ENCODE measurements at places on chromosomes 4 and X.

GRCh38 chr4:61514991-61515390 lies 314.9 kb downstream of the ADGRL3 start:
- no peak for DNase-seq

DNA sequence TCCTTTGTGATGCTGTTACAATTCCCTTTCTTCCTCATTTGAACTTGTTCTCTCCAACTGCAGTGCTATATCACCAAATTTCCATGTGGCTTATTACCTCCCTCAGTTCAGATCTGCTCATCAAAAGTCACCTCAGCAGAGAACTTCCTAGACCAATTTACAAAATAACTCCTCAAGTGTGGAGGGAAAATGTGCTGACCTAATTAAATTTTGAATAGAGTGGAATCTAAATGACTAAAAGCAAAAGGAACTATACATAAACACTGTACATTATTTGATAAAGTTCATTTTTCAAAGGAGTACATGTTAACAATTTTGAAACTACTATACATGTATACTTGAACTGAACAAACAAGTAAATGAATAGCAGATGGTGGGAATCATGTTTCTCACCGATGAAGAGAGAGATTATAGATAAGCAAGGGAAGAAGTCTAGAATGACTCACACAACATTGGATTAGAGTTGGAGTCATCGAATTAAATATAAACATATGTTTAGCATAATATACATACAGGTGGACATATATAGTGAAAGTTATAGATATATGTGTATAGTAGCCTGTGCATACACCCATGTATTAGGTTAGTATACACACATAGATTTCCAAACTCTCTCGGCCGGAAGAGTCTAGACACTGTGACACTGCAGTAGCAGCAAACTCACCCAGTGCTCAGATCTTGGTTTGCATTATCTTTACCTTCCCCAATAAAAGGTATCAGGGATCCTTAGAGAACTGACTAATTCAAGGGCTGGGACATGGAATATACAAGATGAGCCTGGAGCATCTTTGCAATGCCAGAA lies 318.7 kb downstream of the PCDH18 start:
- no peak for DNase-seq

DNA sequence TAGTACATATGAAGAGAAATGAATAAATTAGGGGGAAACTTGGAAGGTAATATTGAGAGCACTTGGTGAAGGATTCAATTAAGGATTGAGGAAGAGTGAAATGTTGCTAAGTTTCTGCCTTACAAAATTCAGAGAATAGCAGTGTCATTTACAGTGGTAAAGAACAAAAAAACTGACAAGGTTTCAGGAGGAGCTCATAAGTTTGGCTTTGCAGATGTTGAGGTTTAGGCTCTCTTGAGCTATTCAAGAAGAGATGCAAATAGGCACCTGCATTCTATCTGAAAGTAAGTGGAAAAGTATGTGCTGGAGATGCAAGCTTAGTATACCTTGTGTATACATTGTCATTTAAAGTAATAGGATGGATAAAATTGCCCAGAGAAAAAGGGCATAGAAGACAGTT lies 22.3 kb upstream of the EMCN start:
- no peak for DNase-seq

GRCh38 chrX:49228185-49228584 lies 5.0 kb downstream of the CACNA1F start:
- DNase-seq: no peak

DNA sequence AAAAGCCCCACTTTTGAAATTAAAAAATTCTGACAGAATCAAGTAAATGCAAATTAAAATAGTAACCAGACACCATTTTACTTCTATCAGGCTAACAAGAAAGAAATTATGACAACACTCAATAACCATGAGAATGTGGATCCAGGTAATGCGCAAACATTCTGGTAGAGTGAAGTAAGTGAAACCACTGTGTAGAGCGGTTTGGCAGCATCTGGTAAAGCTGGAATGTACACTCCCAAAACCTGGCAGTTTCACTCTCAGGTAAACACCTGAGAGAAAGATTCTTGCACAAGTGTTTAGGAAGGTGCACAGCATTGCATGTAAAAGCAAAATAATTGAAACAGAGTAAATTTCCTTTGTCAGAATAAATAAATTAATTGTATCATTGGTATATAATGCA lies 81.8 kb downstream of the TRIML1 start:
- no peak for DNase-seq

GRCh38 chr4:119142833-119143232 lies 7.2 kb downstream of the MYOZ2 start:
- no peak for DNase-seq

DNA sequence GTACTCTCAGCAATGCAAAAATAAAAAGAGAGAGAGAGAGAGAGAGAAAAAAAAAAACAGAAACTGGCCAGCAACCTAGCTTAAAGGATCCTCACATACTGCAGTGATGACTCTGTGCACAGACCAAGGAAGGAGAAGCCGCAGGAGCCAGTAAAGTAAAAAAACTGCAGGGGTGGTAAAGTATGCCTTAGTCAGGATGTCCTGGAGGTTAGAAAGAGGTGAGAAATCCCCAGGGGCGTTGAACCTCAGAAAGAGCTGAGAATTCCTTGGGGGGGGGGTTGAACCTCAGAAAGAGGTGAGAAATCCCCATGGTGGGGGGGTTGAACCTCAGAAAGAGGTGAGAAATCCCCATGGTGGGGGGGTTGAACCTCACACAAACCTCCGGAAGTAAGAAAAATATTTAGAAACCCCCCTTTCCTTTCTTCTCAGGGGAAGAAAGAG lies 48.0 kb downstream of the MAGEA9 start:
- no peak for DNase-seq

DNA sequence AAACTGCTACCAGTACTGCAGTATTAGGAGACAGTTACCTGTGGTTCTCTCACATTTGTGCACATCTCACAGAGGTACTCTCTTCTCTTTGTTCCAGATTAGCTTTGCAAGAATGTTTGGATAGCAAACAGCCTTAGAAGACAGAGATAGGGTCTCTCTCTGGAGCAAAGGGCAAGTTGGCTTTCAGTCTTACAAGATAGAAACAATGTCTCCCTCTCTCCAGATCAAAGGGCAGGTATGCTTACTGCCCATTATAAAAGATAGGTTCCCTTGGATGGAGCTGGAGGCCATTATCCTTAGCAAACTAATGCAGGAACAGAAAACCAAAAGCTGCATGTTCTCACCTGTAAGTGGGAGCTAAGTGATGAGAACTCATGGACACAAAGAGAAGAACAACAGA lies 50.2 kb upstream of the KIT start:
- no peak for DNase-seq

- no peak for DNase-seq
These were observed 8.6 kb upstream of the INTU start for GRCh38 chr4:127624173-127624572.

DNA sequence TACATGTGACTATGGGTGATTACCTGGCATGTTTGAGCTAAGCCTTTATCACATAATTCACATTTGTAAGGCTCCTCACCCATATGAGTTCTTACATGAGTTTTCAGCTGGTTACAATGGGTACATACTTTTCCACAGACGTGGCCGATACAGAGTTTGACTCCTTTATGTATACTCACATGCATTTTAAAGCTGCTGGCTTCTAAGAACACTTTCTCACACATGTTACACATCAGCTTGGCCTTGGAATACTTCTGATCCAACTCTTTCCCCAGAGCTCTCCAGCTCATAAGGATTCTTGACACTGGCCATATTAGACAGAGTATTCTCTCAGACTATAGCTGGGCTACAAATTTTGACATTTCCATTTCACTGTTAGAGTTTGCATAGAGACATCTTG lies 66.3 kb downstream of the TAB3 start:
- DNase-seq: no peak
